ENCODE measurements at places on chromosomes 4 and X.

- no peak for DNase-seq
Observed at GRCh38 chr4:145195167-145195952, 15.0 kb upstream of the OTUD4 start.

GRCh38 chr4:25493466-25493865 is 116.4 kb downstream of the ANAPC4 start:
- DNase-seq: no peak

- DNase-seq: no peak
Observed at GRCh38 chr4:15587649-15588048, 67.5 kb downstream of the FBXL5 start.

DNA sequence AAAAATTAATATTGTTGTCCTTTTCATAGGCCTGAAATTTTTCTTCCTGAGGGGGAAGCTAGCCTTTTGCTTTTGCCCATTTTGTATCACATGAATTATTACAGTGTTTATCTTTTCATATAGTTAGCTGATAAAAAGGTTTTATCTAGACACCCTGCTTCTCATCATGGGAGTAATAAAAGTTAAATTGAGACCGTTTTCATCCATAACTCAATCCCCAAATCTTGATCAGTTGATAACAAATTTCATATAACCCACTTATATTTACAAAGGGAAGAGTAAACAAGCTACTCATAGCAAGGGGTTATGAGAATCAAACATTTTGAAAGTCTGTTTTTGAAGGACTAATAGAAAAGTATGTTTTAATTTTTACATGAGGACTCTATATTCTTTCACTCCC is 23.5 kb upstream of the DCX start:
- DNase-seq: no peak

DNA sequence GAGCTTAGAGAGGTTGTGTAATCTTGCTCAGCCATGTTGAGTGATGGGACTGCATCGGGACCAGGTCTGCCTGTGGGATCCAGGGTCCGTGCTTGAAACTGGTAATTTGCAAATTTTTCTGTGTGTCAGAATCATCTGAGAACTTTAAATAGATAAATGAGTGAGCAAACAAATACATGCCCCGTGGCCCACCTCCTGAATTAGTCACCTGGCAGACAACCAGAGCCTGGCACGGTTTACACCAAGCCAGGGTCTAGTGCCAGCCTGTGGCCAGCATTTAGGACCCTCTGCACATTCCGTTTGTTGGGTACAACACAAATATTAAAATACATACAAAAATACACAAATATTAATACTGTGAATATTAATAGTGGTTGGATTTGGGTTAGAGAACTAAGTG is 90.6 kb upstream of the STOX2 start:
- DNase-seq: no peak

GRCh38 chr4:67204441-67204840 is 340.9 kb downstream of the CENPC start:
- DNase-seq: no peak

DNA sequence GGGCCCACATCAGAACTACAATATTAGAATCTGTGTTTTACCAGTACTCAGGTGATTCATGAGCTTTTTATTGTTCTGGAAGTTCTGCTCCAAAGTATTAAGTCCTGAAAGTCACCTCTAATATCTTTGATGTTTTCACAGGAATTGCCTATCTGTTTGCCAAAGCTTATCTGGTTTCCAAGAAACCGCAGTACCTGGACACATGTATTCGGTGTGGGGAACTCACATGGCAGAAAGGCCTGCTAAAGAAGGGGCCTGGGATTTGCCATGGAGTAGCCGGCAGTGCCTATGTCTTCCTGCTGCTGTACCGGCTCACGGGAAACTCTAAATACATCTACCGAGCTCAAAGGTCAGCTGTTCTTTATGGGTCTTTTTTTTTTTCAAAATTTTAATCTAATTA is 18.4 kb upstream of the XK start:
- no peak for DNase-seq

GRCh38 chr4:151034829-151035228 is 19.7 kb upstream of the LRBA start:
- DNase-seq: no peak

All from T-helper 17 cell (primary cell).